Fibroblast of skin of scalp (primary cell): ENCODE measurements at places on chromosomes 3 and 15.

GRCh38 chr15:79981831-79982455 is 10.9 kb upstream of the BCL2A1 start:
- DNase-seq: no peak

- no peak for DNase-seq
These were observed 4.9 kb upstream of the PPP1R2 start for GRCh38 chr3:195548006-195548405.

DNA sequence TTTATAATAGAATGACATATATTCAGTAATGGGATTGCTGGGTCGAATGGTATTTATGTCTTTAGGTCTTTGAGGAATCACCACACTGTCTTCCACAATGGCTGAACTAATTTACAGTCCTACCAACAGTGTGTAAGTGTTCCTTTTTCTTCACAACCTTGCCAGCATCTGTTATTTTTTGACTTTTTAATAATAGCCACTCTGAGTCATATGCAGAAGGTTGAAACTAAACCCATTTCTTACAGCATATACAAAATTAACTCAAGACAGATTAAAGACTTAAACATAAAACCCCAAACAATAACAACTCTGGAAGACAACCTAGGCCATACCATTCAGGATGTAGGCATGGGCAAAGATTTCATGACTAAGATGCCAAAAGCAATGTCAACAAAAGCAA is 671.4 kb downstream of the AGBL1 start:
- DNase-seq: no peak

GRCh38 chr3:39103324-39103693 is 4.1 kb downstream of the GORASP1 start:
- DNase-seq: no peak

- peak; percentile 67 for DNase-seq
These were observed 137.4 kb downstream of the TBC1D5 start for GRCh38 chr3:17605032-17605431.

DNA sequence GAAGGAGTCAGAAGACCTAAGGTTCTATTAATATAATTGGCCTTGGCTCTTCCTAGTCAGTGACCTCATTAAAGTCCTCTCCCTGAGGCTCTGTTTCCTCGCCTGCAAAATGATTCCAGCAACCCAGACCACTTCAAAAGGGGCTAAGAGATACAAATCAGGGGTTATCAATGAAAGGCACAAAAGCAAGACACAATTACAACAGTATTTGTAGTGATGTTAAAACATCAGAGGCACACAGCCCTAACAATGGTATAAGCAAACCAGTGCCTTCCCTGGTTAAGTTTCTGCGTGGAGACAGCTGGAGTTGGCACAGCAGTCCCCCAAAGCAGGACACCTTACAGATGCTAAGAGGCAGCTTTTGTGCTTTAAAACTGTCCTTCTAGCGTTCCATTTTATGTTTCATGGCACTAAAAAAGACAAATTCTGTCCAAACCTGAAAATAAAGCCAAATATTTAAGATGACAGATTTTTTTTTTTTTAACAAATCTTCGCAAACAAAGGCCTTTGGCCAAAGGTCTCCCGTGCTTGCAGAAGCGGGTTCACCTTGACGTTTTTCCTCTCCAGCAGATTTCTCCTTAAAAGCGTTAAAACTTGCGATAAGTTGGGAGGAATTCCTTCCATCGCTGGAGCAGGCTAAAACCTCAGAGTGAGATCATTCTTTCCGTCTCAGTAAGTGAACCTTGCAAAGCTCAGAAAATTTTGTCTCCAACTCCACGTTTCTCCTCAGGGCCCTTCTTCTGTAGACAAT is 999 bp downstream of the ZNF280D start:
- DNase-seq: peak; percentile 62

DNA sequence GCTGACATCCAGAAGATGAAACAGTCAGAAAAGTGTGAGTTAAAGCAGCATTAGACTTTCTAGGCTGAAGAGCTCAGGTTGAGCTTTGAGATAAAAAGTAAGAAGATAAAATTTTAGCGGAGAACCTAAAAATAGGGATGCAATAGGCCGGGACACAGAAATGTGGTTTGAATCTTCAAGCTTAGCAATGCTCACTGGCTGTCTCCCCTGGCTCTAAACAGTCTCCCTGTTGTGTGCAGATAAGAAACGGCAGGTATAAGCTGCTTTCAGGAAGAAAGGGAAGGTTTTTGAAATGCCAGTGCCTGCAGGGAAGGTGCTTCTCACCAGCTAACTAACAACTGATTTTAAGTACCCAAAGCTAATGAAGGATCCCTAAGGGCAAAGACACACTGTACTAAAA is 718.7 kb upstream of the SGO1 start:
- DNase-seq: no peak

DNA sequence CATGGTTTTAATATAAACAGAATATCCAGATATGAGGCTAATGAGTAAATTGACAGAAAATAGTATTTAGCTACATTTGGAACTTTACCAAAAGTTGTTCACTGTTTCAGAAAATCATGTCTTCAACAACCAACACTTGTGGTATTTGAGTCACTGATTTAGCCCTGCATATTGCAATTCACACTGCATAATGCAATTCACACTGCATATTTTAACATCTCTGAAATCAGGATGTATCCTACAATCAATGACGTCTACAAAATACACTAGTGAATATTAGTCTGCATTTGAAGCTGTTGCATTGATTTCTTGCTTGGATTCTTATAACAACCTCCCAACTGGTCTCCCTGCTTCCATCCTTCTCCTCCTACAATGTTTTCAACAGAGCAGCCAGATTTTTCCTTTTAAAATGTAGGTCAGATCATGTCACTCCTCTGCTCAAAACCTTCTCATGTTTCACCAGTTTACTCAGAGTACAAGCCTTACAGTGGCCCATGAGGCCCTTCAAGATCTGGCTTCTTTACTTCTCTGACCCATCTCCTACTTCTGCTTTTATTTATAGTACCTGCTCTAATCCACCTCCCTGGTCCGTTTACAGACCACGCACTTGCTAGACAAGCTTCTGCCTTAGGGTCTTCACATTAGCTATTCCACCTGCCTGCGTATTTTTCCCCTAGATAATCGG is 11.4 kb upstream of the RAB11A start:
- DNase-seq: no peak

DNA sequence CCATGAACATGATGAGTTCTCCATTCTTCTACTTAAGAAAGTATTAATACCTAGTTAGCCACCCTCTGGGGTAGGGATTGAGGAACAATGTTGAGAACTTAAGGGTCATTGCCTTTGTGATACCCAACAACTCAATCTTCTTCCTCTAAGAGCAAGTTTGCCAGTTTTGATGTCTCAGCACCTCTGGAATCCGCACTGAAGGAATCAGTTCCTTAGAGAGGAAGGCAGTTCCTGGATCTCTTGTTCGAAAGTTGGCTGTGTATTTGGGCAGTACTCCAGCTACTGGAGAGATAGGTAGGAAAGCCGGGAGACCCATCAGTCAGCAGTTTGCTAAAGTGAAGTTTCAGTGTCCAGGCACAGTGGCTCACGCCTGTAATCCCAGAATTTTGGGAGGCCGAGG is 35.6 kb upstream of the MTHFS start:
- no peak for DNase-seq
